ENCODE measurements at places on chromosomes 1 and 21.

DNA sequence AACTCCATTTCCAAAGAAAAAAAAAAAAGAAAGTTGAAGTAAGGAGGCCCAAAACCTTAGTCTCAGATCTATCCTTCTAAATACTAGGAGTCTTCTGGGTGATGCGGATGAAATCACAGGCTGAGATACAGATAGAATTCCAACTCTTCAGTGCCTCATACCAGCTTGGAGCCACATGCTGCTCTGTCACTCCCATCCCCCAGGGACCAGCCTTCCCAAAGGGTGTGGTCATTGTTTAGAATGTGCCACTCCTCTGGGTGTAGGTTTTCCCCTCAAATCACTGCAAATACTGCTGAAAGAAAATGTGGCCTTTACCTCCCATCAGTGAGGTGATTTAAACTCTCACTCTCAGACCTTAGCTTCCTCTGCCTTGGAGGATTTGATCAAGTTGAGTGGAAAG is 112.9 kb downstream of the CDC7 start:
- no peak for DNase-seq

GRCh38 chr1:179288977-179289376 is 4.6 kb upstream of the SOAT1 start:
- DNase-seq, result no peak

DNA sequence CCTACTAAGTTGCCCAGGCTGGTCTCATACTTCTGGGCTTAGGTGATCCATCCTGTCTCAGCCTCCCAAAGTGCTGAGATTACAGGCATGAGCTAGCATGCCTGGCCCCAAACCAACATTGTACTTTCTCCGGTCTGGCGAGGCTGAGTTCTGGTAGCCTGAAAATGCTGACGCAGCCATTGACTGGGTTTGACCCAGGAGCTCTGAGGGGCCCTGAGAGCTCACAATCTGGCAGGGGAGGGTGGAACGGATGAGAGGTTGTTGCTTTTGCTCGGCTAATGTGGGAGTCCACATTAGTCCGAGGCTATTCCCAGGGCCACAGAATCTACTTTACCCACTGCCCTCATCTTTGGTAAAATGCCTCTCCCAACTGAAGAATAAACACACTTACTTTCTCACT is 35.1 kb upstream of the PARP1 start:
- DNase-seq, result no peak

GRCh38 chr1:24992761-24993211 is 62.7 kb upstream of the RUNX3 start:
- no peak for DNase-seq
